ENCODE measurements at places on chromosomes 5 and 9.

GRCh38 chr9:93697352-93698139, 121.2 kb downstream of the PHF2 start:
- no peak for DNase-seq

DNA sequence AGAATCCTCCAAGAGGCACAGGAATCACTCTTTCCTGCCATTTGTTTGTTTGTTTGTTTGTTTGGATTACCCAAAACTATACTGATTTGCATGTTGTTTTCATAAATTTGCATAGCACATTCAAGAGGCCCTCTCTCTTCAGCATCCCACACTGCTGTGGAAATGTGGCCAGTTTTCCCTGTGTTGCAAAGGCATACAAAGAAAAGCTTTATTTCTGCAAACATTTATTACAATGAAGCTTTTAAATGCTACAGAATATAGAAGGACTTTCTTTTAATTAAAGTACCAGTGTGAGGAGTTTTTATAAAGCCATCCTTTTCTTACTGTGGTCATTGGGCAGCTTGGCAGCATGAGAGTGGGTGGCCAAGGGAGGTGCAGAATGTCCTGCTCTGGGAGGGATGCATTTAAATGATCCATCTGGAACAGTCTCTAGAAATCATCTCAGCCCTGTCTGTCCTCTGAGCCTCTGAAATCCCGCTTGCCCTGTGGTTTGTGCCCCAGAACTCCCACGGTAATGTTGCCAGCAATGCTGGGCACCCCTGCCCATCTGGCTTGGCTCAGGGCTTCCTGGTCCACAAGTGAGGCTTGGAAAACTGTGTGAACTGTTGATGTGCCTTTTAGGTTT, 356.8 kb upstream of the KIF2A start:
- no peak for DNase-seq

GRCh38 chr5:180494510-180495181, 467 bp downstream of the CNOT6 start:
- peak; percentile 48 for DNase-seq

- DNase-seq: no peak
These were observed 8.4 kb downstream of the TRAF1 start for GRCh38 chr9:120917929-120918762.

DNA sequence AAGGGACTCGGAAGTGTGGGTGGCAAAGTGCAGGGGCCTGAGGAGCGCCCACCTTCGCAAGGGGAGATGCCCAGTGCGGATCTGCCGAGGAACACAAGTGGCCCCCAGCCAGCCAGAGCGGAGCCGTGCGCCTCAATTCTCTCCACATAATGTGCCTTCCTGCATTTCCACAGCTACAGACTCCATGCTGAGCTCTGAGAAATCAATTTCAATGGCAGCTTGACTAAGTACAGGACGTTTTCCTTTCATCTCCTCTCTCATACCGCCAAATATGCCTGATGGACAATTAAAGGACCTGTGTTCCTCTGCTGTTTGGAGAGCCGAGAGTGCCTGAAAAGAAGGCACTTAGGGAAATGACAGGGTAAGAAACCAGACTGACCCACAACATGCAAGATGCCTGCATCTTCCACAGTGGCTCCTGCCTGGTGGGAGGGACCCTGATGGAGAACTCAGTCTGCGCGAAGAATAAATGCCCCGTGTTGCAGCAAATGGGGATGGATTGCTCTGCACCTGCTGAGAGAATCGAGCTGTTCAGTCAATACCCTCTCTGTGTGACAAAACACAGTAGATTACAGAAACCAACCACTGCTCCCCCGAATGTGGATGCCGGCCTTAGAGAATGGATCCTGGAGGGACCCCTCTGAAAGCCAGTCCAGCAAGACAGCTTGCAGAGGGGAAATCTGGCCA, 38.6 kb upstream of the OLFM1 start:
- no peak for DNase-seq

DNA sequence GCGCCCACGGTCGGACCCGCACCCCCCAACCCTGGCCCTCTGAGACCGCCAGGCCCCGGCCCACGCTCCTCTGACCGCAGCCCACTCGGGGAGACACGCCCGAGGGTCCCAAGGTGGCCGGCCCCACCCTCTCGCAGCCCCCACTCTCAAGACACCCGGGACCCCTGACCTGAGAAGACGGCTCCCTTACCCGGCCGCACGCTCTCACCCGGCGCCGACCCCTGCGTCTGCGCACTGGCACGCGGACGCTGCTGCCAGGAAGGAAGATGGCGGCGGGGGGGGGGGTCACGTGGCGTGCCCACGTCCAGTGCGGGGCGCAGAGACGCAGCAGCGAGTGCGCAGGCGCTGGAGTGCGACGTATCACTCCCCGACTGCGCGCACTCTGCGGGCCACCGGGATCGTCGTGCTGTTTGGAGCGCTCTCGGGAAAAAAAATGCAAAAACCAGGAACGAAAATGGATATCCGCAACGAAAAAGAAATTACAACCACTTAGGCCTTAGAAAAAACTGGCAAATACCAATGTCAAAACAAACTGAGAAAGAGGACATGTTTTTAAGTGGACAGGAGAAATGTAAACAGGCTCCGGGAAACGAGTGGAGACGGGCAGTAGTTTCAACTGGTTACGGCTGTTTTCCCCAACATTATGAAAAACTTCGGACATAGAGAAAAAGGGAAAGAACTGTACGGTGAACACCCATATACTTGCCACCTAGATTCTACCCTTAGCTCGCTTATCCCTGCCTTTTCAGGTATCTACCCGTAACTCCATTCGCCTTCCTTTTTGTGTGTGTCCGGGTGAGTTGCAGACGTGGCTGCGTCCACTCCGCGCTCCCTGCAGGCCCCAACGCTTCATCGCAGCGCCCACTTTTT, at the start of gene MRPL36:
Gene MRPL36, minus strand, starts transcription at position 236 of the 870 bp plus-strand sequence. CDS start 902 bp downstream, outside the sequence.
- peak; percentile 96 for DNase-seq

- DNase-seq: no peak
These were observed 38.0 kb upstream of the UBTD2 start for GRCh38 chr5:172321593-172321992.

GRCh38 chr9:5566054-5566618, 55.8 kb downstream of the PDCD1LG2 start:
- no peak for DNase-seq

GRCh38 chr9:90037146-90037797, 432.5 kb downstream of the GADD45G start:
- no peak for DNase-seq

GRCh38 chr5:139775872-139776271, 19.7 kb upstream of the PSD2 start:
- no peak for DNase-seq

DNA sequence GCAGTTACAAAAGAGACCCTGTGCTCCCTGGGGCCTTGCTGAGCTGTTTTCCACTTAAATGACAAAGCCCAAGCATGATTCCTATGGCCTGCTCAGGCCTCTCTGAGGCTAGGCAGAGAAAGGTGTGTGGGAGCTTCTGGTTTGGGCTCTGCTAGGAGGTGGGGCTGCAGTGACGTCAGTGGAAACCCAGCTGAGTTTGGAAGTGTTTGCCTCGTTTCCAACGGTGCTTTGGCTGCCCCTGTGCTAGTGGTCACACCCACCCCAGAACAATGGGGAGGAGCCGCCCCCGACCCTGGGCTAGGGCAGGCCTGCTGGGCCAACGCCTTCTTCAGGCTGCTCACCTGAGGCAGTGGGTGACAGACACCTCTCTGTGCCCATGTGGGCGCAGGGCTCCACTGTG, 10.4 kb downstream of the ANGPTL2 start:
- no peak for DNase-seq

DNA sequence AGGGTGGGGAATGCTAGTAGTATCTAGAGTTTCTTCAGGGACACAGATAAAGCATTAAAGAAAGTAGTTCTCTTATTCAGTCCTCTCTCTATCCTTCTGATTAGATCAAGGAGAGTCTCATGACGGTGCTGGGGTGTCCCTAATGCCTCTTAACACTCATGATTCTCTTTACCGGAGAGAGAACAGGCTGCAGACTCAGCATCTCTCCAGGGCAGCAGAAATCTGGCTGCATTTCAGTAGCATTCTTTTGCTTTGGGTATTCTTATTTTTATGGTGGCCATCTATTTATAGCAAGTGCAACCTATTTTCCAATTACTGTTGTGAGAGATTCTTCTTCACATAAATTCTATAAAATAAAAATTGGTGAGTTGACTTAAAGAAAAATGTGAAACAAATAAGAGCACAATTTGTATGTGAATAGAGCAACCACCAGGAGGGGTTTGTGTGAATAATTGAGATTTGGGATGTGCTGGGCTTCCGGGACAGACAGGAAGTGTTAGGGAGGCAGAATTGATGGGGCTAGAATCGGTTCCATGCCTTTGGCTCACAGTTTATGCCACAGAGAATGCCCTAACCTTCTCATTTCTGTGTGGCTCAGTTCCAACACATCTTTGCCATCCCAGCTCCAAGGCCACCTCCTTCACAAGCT, 23.8 kb upstream of the BOD1 start:
- DNase-seq: no peak

- DNase-seq: no peak
These were observed 15.4 kb downstream of the SEMA6A start for GRCh38 chr5:116559239-116559638.

GRCh38 chr5:142873831-142874230, 103.7 kb downstream of the ARHGAP26 start:
- DNase-seq: no peak

DNA sequence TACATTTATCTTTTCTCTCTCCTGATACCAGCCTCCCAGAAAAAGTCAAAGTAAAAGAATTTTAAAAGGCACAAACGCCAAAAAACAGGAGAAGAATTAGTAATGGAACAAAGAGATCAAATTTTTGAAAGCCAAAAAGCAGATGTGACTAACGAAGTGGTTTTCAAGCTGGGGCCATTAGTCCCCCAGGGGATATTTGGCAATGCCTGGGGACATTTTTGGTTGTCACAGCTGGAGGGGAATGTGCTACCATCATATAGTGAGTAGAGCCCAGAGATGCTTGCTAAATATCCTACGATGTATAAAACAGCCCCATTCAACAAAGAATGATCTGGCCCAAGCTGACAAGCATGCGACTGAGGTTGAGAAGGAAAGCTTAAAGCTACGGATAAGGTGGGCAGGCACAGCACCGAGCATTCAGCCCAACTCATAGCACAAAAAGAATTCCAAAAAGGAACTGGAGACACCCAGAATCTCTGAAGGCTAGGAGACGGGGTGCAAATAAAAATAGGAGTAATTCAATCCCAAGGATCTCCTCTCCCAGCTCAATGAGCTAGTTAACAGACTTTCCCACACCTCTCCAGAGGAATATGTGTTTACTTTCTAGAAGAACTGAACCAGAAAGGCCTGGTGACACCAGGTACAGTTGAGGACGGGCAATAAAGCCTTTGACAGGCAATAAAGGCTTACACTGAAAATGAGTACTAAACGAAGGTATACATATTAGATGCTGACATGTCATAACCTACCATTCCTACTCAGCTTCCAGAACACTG, 269.0 kb downstream of the DENND1A start:
- no peak for DNase-seq

DNA sequence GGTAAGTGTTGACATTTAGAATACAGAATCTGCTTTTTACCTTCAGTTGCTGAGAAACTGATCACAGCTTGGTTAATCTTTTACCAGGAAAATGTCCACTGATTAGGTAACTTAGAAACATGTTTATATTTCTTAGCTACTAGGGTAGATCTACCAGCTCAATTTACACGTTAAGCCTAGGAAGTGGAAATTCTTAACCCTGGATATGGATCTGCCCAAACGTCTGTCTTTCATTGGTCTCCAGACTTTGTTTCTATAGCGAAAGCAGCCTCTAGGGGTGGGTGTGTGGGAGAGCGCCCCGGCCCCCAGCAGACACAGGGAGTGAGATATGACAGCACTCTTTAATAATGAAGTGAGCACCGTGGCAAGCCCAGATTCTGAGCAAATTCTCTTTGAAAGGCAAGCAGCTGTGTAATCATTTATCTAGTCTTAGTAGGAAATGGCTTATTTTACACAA, 141.6 kb upstream of the ZNF608 start:
- peak; percentile 47 for DNase-seq

- no peak for DNase-seq
These were observed 27.0 kb upstream of the HOMER1 start for GRCh38 chr5:79540939-79541338.

- DNase-seq: no peak
These were observed 105.6 kb upstream of the PCA3 start for GRCh38 chr9:76658510-76659231.

DNA sequence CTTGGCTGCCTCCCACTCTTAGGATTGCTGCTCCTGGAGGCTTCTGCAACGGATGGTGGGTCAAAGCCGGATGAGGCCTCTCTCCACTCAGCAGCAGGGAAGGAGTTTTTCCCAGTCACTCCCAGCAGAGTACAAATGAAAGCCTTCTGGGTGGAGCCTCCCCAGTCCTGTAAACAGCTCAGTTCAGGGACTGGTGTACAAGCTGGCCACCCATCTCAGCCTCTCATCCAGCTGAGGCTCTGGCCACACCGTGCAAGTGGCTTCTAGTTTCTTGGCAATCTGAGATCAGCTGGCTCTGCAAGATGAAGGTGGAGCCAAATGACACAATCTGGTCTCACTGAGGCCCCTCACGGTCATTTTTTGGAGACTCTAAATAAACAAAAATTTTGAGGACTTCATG, 10.0 kb downstream of the GPX3 start:
- no peak for DNase-seq

- DNase-seq: no peak
These were observed 174.0 kb downstream of the HMHB1 start for GRCh38 chr5:143985832-143986515.

DNA sequence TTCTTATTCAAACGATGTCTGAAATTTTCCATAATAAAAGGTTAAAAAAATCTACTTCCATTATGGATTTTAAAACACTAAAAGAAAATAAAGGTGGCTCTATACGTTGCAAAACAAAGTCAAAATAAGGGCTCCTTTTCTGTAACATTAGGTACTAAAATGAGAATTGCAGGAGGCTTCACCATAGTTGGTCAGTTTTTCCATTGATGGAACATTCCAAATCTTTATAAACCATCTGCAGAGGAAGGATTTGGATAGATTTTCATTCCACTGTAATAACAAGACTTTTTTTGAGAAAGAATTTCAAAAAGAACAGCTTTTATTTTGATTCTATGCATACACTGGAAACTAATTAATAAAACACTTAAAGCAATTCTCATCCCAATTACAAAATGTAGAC, 145.6 kb downstream of the LURAP1L start:
- DNase-seq: no peak

- no peak for DNase-seq
These were observed 31.3 kb downstream of the NDUFA8 start for GRCh38 chr9:122128007-122128968.

DNA sequence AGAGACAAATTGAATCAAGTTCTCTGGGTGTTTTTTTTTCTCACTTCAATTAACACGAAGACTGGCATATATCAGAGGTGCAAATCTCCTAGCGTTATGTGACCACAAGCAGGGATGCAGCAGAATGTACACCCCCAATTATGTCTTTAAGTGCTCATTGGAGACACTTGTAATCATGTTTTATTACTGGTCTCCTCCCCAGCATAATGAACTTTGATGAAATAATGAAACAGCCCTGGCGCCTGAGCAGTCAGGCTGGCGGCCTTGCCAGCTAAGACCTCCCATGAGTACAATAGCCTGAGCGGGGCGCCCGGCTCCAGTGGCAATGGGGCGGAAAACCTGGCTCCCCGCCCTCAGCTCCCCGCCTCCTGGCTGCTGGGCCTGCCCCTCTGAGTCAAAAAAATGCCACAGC, 209.4 kb upstream of the MSX2 start:
- peak; percentile 27 for DNase-seq
